Stimulated activated CD8-positive, alpha-beta memory T cell treated with anti-CD3 and anti-CD28 coated beads, Interleukin-2, amount 100 ng/mL, for 48 hours (primary cell): ENCODE measurements at places on chromosomes 2 and 18.

GRCh38 chr18:3261373-3262233, at the start of gene MYL12B:
Gene MYL12B (plus strand): TSS chr18:3262133. CDS start chr18:3272899, 10,766 bp downstream.
- DNase-seq: peak; percentile 74

- DNase-seq: no peak
Measured at GRCh38 chr18:59621027-59621426, 76.2 kb downstream of the CCBE1 start.

GRCh38 chr2:62036761-62037250, 131.3 kb downstream of the COMMD1 start:
- no peak for DNase-seq

DNA sequence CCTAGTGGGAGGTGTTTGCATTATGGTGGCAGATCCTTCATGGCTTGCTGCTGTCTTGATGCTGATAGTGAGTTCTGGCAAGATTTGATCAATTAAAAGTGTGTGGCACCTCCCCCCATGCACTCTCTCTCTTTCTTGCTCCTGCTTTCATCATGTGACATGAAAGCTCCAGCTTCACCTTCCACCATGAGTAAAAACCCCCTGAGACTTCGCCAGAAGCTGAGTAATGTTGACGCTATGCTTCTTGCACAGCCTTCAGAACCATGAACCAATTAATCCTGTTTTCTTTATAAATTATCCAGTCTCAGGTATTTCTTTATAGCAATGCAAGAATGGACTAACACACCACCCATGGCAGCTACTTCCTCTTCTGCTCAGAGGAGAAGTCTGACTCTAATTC, 2181.4 kb upstream of the PIK3C3 start:
- DNase-seq: no peak
